GM13976 (cell line): ENCODE measurements at places on chromosomes 1 and 21.

DNA sequence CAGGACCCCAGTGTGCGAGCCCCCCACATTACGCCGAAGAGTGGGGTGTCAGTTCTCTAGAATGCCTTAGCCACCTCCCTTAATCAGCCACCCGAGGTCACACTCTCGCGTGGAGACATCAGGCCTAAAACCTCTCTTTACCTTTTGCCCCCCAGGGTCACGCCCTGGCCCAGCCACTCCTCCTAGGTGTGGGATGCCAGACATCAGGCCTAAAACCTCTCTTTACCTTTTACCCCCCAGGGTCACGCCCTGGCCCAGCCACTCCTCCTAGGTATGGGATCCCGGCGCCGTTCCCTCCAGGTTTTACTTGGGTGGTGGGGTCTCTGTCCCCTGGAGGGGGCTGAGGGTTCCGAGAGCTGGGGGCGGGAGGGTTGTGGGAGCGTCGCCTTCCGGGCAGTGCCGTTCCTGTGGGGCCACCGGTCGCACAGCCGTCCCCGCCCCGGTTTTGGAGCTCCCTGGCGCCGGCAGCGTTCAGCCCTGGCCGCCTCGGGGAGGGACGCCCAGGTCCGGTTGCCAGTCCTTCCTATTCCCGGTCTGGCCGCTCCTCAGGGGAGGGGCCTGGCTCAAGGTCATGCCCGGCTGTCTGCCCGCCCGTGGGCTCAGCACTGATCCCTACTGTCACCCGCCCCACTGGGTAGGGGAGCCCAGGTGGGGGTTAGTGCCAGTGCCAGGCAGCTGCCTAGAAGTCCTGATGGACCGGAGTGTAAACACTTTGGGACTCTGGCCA, 882 bp downstream of the VPS13D start:
- peak; percentile 56 for DNase-seq

- no peak for DNase-seq
Observed at GRCh38 chr1:50346621-50347020, 76.6 kb downstream of the DMRTA2 start.

GRCh38 chr1:118984722-118985639, 3.2 kb downstream of the TBX15 start:
- peak; percentile 32 for DNase-seq

- no peak for DNase-seq
Observed at GRCh38 chr1:53303726-53304515, 23.9 kb downstream of the LRP8 start.

DNA sequence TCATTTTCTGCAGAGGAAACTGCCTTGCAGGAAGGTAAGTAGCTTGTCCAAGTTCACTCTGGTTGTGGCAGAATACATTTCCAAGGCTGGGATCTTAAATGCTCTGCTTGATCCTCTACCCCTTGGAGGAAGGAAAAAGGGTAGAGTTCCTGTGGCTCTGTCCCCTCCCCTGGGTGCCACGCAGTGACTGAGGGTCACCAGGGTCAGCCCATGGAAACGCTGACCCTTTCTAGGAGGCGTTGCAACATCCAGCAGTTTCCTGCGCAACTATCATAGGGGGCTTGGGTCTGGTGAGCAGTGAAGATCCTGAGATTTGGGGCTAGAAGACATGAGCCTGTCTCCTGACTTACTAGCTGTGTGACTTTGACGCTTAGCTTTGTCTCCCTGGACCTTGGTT, 29.4 kb upstream of the EPS8L3 start:
- DNase-seq = no peak

- no peak for DNase-seq
Observed at GRCh38 chr1:231965615-231966014, 339.0 kb downstream of the DISC1 start.

GRCh38 chr1:48026701-48027532, 29.7 kb upstream of the TRABD2B start:
- no peak for DNase-seq

DNA sequence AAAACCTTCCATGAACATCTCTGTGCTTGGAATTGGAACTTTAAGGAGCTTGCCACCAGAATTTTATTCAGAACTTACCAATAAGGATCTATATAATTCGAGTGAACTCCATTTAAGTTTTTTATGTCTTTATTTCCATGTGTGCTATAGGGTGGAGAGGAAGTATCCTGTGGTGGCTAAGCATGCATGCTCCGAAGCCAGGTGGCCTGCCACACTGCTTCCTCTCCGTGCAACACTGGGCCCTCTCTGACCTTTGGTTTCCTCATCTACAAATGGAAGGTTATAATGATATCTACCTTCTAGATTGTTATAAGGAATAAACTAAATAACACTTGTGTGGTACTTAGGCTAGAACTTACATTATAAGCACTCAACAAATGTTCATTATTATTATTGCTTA, 382.1 kb downstream of the PTPRC start:
- no peak for DNase-seq

DNA sequence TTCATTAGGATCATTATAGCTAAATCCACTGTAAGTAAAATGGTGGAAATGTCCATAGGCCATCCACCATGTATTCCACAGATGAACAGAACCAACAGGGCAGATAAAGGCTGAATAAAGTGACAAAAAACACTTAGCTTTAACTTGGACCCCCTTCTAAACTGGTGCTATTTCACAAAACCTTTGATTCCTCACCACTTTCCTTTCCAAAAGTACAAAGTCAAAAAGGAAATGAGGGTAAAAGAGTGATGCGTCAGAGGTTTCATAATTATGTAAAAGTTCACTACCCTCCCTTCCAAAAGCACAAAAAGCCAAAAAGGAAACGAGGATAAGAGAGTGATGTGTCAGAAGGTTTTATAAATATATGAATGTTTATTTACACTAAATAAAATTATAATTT, 172.2 kb downstream of the TBX15 start:
- no peak for DNase-seq

DNA sequence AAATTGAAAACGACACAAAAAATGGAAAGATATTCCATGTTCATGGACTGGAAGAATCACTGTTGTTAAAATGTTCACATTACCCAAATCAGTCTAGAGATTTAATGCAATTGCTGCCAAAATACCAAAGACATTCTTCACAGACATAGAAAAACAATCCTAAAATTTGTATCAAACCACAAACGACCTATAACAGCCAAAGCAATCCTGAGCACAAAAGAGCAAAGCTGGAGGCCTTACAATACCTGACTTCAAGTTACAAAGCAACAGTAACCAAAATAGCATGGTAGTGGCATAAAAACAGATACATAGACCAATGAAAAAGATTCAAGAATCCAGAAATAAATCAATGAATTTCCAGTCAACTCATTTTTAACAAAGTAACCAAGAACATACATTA, 1077.3 kb downstream of the KCNT2 start:
- DNase-seq = no peak

- no peak for DNase-seq
Observed at GRCh38 chr21:28725396-28725795, 267.3 kb downstream of the LTN1 start.

DNA sequence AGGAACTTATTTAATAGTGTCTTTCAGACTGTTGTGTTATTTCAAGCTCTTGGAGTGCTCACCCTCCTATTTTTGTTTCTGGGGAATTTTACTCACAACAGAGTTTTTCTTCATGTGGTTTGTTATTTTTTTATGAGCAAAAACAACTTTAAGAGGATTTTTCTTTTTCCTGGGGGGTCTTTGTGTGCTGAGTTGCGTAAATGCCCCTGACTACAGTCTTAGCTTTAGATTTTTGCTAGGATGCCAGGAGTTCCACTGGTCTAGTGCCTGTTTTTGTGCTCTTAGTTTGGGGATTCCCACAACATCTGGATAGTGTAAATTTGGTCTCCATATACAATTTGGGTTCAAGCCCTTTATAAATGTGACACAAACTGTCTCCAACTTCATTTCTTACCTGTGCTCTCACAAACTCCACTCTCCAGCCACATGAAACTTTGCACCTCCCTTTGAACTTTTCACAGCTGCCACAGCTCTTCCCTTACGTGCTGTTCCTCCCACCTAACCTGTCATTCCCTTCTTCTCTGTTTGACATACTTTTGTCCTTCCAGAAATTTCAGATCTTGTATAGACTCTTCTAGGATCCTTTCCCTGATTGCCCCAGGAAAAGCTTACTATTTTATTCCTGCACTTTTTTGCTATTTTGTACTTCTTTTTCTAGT, 180.2 kb downstream of the CRB1 start:
- peak; percentile 4 for DNase-seq

DNA sequence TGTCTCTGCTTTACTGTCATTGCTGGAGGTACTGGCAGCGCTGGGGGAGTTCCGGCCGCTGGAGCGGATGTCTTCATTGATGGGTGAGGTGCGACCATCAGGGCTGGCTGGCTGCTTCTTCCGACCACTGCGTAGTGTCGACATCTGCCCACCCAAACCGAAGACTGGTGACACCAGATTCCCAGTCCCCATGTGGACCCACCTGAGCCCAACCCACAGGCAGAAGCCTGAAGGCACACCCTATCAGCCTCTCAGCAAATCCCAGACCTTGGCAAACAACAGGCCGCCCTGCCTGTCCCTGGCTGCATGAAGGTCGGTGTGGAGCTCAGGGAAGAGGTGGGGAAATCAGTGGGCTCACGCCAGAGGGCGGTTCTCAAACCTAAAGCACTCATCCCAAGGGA, 44.8 kb downstream of the SLC45A1 start:
- no peak for DNase-seq

- no peak for DNase-seq
Observed at GRCh38 chr1:228344631-228345072, 62.0 kb downstream of the TRIM11 start.

DNA sequence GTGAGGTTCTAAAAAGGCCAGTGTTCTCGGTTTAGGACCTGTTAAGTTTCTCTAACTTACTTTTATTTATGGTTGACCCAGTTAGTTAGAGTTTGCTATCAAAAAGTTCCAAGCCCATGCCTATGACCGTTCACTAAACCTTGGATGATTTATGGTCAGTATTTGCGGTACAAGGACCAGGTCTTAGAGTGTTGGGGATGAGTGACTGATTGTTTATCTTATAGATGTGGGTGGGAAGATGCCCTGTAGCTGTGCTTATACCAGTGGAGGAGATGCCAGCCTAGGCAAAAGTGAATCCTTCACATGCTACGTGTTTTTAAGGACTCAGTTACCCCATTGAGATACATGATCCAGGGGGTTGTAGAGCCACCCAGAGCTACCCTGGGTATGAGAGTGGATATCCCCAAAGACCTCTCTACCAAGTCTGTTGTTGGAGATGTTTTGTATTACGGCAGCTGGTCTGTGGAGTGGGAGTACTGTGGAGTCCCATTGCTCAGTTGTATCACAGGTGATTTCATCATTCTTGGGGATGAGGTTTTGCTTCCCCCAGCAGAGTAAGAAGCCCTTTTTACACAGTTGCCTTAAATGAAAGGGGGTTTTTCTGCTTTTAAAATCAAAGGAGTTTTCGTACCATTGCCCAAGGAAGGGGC, 2.1 kb downstream of the SLC22A15 start:
- no peak for DNase-seq

DNA sequence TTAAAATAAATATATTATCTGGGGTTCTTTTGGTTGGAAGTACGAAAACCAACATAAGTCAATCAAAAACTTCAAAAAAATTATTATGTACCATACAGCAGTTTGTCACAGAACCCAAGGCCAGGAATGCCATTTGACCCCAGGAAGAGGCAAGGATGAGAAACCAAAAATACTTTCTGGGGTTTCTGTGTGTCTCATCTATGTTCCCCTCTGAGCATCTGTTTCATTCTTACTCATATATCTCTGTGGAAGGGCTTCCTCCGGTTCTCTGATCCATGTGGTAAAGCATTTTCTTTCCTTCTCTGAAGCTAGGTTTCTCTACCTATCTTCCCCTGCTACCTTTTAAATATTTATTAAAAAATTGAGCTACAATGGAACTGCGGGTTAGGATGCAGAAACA, 9.8 kb upstream of the FCRL1 start:
- no peak for DNase-seq

DNA sequence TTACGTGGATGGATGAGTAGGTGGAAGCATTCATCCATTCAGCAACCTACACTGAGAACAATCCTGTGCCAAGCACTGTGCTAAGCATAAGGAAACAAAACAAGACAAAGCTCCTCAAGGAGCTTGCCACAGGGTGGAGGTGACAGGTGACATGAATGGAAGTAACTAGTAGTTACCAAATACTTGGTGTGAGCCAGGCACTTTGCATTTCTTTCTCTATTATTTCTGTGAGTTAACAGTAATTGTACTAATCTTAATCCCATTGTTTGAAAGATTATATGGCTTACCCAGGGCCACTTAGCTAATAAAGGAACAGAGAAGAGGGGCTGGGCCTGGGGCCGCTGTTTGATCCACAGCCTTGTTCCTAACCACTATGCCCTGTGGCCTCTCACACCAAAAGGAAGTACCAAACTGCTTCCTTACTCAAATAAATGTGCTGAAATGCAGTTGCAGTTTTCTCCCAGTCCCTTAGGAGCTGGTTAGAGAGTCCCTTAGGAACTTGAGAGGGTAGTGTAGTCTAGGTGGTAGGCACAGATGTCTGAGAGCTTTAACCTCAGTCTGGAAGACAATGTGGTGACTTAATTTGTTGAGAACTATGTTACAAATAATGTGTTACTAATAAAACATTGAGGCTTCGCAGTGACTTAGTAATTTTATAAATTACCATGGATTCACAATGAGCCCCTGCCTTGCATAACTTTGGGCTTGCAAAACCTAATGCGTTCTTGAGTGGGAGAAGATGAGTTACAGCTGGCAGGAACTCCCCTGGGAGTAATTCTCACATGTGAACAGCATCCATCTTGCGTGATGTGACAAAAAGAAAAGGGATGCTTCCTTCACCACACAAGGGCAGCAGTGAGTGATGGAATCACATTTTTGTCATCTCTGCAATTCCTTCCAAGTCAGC, 69.8 kb downstream of the MPZL1 start:
- no peak for DNase-seq

DNA sequence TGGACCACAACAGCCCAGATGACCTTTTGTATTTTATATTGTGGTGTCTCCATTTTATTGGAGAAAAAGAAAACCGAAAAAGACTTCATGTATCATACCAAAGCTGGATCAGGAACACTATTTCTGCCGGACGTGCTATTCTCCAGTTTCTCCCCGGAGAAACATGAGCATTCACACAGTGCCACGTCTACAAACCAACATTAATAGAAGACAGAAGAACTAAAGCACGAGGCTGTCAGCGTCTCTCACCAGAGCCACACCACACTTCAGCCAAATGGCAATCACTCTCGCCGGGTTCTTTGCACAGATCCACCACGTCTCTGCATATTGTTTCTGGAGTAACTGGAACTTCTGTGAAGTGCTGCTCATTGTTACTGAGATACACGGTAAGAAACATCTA, 24.8 kb downstream of the TP53BP2 start:
- no peak for DNase-seq

GRCh38 chr1:231162297-231162969, 575 bp downstream of the TRIM67 start:
- DNase-seq = peak; percentile 80

- no peak for DNase-seq
Observed at GRCh38 chr1:66618390-66618789, 84.4 kb downstream of the SGIP1 start.

DNA sequence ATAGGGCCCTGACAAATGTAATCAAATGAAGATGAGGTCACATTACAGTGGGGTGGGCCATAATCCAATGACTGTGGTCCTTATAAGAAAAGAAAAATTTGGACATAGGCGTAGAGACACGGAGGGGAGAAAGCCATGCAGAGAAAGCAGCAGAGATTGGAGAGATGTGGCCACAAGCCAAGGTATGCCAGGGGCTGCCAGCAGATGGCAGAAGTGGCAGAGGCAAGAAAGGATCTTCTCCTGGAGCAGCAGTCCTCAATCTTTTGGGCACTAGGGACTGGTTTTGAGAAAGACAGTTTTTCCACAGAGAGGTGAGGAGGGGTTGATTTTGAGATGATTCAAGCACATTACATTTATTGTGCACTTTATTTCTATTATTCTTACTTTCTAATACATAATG, 355.1 kb downstream of the NPHP4 start:
- peak; percentile 13 for DNase-seq

- DNase-seq = no peak
Observed at GRCh38 chr1:211632808-211633523, 42.5 kb downstream of the NEK2 start.
